ENCODE measurements at places on chromosomes 12 and 14.

DNA sequence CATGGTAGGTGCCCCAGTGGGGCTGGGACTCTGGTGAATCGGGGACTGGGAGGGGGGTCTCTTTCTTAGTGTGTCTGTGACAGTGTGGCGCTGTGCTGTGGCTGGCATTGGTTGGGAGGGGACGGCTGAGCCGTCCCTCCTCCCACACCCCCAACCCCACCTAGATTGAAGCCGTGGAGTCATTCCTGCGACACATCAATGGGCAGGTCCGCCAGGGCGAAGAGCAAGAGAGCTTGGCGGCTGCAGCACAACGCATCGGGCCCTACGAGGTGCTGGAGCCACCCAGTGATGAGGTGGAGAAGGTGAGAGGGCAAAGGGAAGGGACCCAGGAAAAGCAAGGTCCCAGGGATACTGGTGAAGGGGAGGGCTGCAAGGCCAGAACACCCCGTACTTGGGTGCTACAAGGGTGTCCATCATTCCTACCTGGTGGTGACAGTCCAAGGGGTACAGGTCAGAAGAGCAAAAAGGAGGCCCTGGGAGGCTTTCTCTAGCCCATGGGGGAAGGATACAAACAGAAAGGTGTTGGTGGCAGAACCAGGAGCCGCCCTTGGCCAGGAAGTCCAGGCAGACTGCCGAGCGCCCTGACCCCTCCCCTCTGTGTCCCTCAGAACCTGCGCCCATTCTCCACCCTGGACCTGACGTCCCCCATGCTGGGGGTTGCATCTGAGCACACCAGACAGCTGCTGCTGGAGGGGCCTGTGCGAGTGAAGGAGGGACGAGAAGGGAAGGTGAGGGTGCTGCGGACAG, 7.4 kb downstream of the PLEKHG6 start:
- no peak for DNase-seq

DNA sequence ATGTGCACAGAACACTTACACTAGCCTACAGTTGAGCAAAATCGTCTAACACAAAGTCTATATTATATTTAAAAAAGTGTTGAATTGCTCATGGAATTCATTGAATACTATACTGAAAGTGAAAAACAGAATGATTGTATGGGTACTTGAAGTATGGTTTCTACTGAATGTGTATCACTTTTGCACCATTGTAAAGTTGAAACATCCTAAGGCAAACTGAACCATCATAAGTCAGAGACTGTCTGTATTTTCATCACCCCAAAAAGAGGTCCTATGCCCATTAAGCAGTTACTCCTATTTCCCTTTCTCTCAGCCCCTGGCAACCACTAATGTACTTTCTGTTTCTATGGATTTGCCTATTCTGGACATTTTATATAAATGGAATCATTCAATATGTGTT, 4.4 kb upstream of the AMIGO2 start:
- no peak for DNase-seq

- no peak for DNase-seq
These were observed 17.1 kb upstream of the NAV3 start for GRCh38 chr12:77813558-77813957.

DNA sequence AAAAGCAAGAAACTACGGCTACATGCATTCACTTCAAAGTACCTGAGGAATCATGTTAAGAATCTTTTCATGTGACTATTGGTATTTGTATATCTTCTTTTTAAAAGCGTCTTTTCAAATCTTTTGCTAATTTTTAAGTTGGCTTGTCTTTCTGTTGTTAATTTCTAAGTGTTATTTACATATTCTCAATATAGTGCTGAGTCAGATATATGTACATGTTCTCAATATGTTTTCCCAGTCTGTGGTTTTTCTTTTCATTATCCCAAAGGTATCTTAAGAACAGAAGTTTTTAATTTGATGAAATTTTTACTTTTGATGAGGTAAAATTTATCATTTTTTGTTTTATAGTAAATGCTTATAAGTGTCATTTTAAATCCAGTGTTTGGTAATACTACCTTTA, 24.0 kb downstream of the DCP1B start:
- DNase-seq, result no peak
